BE2C (cell line): ENCODE measurements at places on chromosomes 7 and 10.

DNA sequence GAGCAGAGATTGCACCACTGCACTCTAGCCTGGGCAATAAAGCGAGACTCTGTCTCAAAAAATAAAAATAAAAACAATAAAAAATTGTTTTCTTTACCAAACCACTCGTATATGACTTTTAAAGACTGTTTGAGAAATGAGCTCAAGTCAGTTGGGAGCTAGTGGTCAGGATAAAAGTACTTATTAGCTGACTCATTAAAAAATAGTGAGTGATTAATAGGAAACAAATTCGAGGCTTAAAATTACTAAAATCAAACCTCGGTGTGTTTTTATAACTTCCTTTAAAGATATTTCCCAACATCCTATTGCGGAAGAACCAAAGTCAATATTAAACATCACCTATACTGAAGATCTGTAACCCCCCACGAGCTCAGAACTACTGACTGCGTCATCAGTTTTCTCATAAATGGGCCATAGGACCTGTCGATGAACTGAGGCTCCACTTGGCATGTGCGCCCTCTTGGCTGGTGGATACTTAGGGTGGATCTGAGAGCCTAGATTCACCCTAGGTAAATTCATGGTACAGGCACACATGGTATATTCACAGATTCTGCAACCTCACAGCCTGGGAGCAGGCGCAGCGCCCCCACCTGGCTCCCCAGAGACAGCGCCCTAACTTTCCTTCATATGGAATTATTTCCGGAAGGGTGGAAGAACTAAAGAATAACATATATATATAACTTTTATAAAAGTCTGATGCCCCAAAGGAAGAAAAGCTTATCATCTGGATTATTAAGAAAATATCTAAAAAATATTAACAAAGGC is 9.2 kb downstream of the MKI67 start:
- no peak for DNase-seq

DNA sequence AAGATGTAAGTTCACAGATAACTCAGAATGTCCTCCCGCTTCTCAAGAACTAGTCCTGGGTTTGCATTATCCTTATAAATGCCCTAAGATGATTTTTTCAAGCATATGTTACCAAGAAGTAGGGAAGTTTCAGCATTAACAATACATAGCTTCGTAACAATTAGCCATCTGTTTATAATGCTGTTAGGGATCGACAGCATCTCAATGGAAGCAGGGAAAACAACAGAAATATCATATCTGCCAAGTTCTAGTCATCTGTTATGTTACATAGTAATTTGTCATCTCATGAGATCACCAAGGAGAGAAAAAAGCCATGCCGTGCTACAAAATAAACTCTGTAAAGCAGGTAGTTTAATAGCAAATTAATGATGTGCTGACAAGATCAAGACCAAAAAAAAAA is 731.5 kb upstream of the C7orf33 start:
- no peak for DNase-seq

- DNase-seq = no peak
Observed at GRCh38 chr7:77455321-77455720, 39.2 kb upstream of the GSAP start.

GRCh38 chr7:87345962-87346371 is 503 bp downstream of the CROT start:
- DNase-seq = no peak

DNA sequence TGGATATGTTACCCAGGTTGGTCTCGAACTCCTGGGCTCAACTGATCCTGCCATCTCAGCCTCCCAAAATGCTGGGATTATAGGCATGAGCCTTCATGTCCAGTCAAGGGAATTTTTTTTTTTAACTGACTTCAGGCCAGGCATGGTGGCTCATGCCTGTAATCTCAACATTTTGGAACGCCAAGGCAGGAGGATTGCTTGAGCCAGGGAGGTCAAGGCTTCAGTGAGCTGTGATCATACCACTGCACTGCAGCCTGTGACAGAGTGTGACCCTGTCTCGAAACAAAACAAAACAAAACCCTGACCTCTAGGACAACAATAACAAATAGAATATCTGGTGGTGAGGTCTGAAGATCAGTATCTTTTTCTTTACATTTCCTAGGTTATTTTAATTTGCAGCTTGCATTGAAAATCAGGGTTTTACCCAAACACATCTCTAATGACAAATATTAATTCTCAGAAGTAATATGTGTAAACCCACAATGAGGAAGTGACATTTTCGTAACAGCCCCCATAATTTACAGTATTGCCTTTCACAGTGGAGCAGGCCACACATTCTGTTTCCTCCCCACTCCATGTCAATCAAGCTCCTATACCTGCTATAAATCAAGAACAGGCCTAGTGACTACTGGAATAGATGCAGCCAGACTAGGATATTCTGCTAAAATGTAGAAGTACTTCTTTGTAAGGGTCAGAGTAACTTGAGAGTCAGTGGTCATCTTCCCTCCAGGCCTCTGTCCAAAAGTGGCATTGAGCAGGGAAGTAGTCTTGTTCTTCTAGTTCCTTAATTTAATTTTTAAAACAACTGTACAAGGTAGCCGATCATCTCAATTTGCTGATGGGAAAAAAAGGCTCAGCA is 43.3 kb upstream of the ECHDC3 start:
- no peak for DNase-seq

GRCh38 chr10:124104011-124104627 is 10.7 kb upstream of the CHST15 start:
- no peak for DNase-seq

- DNase-seq = no peak
Observed at GRCh38 chr7:28290496-28290895, 109.9 kb upstream of the JAZF1 start.

DNA sequence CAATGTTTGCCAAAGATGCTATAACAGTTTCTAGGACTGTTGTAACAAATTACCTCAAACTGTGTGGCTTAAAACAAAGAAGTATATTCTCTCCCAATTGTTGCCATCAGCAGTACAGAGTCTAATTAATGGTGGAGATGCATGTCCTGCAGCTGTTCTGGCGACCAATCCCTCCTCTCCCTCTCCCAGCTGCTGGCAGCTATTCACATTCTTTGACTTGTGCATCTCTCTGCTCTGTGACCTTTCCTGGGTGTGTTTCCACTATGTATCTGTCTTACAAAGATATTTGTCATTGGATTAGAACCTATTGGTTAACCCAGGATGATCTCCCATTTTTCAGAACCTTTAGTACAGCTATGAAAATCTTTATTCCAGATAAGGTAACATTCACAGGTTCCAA is 561.7 kb upstream of the POM121L12 start:
- peak; percentile 33 for DNase-seq

- DNase-seq = no peak
Observed at GRCh38 chr7:105906695-105907094, 30.3 kb upstream of the ATXN7L1 start.

- DNase-seq = no peak
Observed at GRCh38 chr7:28900311-28900710, 57.8 kb downstream of the TRIL start.

- no peak for DNase-seq
Observed at GRCh38 chr10:71627230-71627939, 92.2 kb downstream of the C10orf105 start.

DNA sequence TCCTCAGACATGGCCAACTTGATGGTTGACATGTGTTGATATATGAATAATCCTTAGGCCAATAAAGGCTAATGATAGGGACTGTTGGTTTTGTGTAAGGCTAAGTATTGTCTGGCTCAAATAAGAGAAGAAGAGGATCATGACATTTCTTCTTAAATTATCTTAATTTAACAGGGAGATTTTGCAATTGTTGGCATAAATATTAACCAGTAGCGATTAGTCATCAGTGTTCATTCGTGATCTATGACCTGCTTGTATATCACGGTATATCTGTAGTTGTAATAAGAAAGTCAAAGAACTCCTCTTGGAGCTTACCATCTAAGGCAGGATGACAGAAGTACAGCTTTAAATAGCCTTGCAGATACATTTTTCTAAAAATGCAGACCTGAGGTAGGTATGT is 196.4 kb downstream of the CREB5 start:
- no peak for DNase-seq
